RPMI7951 (cell line): ENCODE measurements at places on chromosomes 12 and 14. TPM values are rescaled to one million over a fixed set of nuclear protein-coding genes. Genes with fewer than 3 reads are reported as not detected.

GRCh38 chr12:85000729-85001128 lies 35.3 kb downstream of the TSPAN19 start:
- no peak for DNase-seq

DNA sequence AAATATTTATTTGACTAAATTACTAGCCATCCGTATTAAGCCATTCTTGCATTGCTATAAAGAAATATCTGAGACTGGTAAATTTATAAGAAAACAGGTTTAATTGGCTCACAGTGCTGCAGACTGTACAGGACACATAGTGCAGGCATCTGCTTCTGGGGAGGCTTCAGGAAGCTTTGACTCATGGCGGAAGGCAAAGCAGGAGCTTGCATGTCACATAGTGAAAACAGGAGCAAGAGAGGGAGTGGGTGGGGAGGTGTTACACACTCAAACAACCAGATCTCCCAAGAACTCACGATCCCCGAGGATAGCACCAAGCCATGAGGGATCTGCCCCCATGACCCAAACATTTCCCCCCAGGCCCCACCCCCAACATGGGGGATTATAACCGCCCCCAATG lies 26.7 kb upstream of the RAB21 start:
- DNase-seq = no peak

DNA sequence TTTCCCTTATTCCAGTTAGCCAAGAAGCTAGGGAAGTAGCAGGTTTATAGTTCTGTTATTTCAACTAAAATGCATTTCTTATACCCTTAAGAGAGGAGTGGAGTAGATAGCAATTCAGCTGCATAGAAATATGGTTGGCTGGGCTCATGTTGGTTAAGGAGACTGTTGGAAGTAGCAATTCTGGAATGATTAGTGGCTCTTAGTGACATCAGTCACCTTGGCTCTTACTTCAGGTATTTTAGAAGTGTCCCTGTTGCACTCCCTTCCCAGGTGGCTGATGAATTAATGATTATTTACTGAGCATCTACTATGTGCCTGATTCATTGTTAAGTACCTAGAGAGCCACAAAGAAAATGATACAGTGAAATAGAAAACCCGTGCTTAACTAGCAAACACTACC lies 128.1 kb downstream of the MGST1 start:
- DNase-seq = no peak

Gene TMEM132C
- total RNA-seq = not detected in 2 replicates
